ENCODE measurements at places on chromosomes 11 and 22. TPM values are rescaled to one million over a fixed set of nuclear protein-coding genes. Genes with fewer than 3 reads are reported as not detected.

DNA sequence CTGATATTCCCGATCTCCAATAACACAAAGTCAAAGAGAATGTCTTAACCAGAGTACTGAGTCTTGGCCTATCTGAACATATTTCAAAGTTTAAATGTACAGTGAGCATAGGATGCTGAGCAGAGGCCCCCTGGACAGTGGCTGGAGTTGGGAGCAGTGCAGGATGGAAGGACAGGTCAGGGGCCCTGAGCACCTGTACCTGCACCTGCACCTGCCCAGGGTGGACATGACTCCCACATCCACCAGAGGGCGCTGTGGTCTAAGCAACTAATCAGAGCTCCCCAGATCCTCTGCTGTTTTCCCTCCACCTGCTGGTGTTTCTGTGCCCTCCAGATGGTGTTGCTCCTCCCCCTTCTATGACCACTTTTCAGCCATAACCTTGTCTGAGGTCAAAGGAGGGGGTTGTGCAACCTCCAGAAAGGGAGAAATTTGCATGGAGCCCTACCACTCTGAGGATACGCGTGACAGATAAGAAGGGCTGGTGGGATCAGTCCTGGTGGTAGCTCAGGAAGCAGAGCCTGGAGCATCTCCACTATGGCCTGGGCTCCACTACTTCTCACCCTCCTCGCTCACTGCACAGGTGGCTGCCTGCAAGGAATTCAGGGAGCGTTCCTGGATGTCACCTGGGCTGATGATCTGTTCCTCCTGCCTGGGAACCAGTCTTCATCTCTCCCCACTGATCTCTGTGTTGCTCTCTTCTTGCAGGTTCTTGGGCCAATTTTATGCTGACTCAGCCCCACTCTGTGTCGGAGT is 49.1 kb upstream of the VPREB1 start:
- no peak overlapping the region for H3K4me3 ChIP-seq
- peaks cover 70% of the 10 kb centered on the region for H3K27me3 ChIP-seq
- peaks cover 6% of the 10 kb centered on the region for H3K36me3 ChIP-seq
- H3K4me1 ChIP-seq = no peaks in the 10 kb centered on the region
- no peak overlapping the region for H3K27ac ChIP-seq

GRCh38 chr11:128789497-128790150 is 77.5 kb downstream of the KCNJ1 start:
- no peaks in the 10 kb centered on the region for H3K27me3 ChIP-seq
- H3K27ac ChIP-seq = no peak overlapping the region
- no peak for DNase-seq

FUT4 gene
- total RNA-seq = 0.23 TPM

DNA sequence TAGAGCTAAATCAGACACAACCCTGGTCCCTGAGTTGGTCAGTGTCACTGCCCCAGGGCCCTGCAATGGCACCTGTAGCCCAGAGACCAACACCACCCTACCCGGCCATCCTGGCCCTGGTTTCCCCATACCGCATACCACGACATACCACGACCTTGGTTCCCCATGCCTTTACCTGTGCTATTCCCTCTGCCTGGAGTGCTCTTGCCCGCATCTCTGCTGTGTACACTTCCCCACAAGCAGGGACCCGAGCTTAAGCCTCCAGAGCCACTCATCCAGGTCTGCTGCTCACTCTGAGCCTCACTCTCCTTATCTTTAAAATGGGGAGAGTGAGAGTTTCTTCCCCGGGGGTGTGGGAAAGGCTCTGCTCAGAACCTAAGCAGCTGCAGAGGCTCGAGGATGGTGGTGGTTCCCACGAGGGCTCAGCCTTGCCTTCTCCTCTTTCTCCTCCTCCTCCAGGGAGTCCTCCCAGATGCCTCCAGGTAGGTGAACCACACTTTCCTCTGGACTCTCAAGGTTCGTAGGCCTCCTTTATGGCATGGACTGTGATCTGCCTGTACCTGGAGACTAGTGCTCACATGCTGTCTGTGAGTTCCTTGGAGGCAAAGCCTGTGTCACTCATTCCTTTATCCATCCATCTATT is 48.1 kb downstream of the WNT7B start:
- H3K27me3 ChIP-seq = no peaks in the 10 kb centered on the region
- peaks cover 7% of the 10 kb centered on the region for H3K4me1 ChIP-seq

BIRC3 gene
- 124 TPM for total RNA-seq

DNA sequence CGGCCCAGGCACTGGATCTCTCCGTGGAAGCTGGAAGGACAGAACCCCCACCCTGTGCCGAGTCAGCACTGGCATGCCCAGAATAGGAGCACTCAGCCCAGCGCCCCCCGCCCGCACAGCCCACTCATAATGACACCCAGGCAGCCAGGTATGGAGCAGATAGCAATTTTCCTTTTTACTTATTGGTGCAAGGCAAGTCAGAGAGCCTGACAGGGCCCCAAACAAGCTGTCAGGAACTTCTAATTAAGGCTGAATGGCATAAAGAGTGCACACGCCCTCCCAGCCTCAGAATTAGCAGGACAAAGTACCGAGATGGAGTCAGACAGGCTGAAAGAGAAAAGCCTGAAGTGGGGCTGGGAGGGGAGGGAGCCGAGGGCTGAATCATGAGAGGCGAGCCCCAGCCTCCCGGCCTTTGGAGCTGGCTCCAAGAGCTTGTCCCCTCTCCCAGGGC is 76.9 kb downstream of the DSCAML1 start:
- H3K27ac ChIP-seq = no peak overlapping the region
- no peaks in the 10 kb centered on the region for H3K36me3 ChIP-seq
- no peak for DNase-seq
- H3K27me3 ChIP-seq = peaks cover 73% of the 10 kb centered on the region

DNA sequence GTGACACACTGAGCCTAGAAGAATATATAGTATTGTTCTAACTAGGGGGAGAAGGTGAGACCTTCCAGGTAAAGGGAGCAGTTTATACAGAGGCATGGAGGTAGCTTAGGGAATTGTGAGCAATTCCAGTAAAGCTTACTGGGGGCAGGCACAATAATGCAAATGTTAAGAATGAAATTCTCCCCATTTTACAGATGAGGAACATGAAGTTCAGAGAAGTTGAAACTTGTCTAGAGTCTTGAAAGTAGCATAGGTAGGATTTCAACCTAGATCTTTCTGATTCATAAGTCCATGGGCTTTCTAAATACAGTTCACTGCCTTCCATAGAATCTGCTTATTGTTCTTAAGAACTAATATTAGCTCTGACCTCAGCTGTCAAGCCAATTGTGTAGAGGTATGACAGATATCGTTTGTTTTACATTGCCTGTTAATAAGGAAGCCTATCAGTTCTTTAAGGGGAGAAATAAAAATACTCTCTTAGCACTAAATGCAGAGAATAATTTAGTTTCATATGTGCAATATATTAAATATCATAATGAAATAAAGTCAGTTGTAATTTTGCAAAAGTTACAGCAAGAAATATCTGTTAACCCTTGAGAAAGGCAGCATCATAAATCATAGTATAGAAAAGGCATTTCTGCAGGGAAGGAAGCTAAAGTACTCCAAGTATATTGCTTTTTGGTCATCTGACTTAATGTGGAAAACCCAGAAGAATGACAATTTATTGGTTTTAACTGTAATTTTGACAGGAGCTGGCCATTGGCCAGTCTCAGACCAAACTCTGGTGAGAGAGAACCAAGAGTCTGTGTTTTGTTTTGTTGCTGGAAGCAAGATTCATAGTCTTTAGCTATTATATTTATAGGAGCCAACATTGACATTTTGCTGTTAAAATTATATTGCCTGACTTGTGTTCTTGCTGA is 181.8 kb downstream of the UVRAG start:
- H3K4me1 ChIP-seq = no peaks in the 10 kb centered on the region
- DNase-seq = no peak
- H3K27ac ChIP-seq = no peak overlapping the region
- no peak overlapping the region for H3K4me3 ChIP-seq
- no peaks in the 10 kb centered on the region for H3K36me3 ChIP-seq
- H3K27me3 ChIP-seq = no peaks in the 10 kb centered on the region

- H3K36me3 ChIP-seq = no peaks in the 10 kb centered on the region
- H3K4me1 ChIP-seq = peaks cover 5% of the 10 kb centered on the region
- H3K4me3 ChIP-seq = no peak overlapping the region
- H3K27me3 ChIP-seq = no peaks in the 10 kb centered on the region
These were observed 15.6 kb downstream of the PRDM11 start for GRCh38 chr11:45162064-45162375.

CNGA4 gene
- total RNA-seq = not detected

GRCh38 chr11:111312076-111312475 is 13.7 kb downstream of the POU2AF3 start:
- H3K36me3 ChIP-seq = no peaks in the 10 kb centered on the region
- H3K27me3 ChIP-seq = peaks cover 65% of the 10 kb centered on the region

DNA sequence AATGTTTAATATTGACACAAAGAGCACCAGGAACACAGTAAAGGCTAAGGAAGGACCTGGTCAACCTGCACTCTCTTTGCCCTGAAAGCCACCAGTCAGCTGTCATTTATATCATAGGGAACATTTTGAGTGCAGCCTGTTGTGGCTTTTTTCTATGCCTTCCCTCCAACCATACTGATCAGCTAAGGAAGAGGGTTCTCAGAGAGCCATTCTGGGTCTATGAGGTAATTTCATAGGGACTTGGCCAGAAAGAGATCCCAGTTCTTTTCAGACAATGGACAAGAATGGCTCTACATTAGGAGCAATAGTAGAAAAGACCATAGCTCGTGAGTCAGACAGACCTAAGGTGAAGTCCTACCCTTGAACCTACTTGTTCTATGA is 132.8 kb downstream of the CCDC34 start:
- peaks cover 21% of the 10 kb centered on the region for H3K4me1 ChIP-seq
- no peaks in the 10 kb centered on the region for H3K36me3 ChIP-seq
- H3K27ac ChIP-seq = no peak overlapping the region
- H3K27me3 ChIP-seq = no peaks in the 10 kb centered on the region

RPL3 gene
- total RNA-seq = 3,475 TPM

DNA sequence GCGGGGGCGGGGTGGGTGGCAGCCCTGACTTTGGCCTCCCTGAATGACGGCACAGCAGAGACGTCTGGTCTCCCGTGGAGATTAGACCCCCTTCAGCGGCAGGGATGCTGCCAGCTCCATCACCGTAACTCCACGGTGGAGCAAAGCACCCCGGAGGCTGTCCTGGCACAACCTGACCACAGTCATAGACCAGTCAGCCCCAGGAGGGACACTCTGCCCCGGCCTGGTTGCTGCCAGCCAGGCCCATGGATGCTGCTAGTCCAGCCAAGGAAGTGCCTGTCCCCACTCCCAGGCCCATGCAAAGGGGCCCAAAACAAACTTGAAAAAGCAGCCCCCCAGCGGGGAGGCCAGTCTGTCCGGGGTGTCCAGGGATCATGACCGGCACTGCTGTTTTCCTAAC is 11.5 kb upstream of the ANO1 start:
- no peak overlapping the region for H3K4me3 ChIP-seq
- H3K36me3 ChIP-seq = no peaks in the 10 kb centered on the region
- peaks cover 30% of the 10 kb centered on the region for H3K27me3 ChIP-seq
- H3K4me1 ChIP-seq = peaks cover 12% of the 10 kb centered on the region
- H3K27ac ChIP-seq = no peak overlapping the region

GRM5 gene
- not detected for total RNA-seq

- H3K4me1 ChIP-seq = peaks cover 30% of the 10 kb centered on the region
- peaks cover 37% of the 10 kb centered on the region for H3K36me3 ChIP-seq
- no peaks in the 10 kb centered on the region for H3K27me3 ChIP-seq
- H3K27ac ChIP-seq = peak overlapping the region; percentile 92
- H3K4me3 ChIP-seq = peak overlapping the region; percentile 69
- DNase-seq = no peak
These were observed 16.4 kb downstream of the PPM1F start for GRCh38 chr22:21936151-21936775.

DNA sequence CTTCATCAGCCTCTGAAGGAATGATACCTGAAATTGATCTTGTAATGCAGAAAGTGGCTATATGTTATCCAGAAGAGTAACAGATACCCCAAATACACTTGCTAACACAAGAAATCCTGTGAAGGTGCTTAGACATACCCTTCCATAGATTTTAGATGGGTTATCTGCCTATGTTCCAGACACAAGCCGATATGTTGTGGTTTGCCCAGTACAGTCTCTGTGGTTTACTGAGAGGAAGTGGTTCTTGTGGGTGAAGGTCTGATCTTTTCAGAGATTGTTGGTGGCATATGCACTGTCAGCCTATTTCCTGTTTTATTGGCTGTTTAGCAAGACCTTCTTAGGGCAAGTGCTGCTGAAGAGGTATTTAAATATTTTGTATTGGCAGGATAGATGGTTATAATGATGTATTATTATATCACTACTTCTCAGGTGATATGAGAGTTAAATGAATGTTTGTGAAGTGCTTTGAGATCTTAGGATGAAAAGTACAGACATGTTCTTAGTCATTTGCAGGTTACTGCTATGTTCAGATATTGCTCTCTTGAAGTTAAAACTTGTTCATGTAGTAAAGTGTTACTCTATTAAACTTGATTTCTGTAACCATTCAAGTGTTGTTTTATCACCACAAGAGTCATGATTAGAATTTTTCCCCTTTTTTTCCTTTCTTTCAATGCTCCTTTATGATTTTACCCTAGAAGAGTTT is 8.2 kb downstream of the ARHGEF12 start:
- peaks cover 54% of the 10 kb centered on the region for H3K4me1 ChIP-seq
- H3K4me3 ChIP-seq = peak overlapping the region; percentile 21
- H3K27me3 ChIP-seq = no peaks in the 10 kb centered on the region
- no peak overlapping the region for H3K27ac ChIP-seq

KRTAP5-1 gene
- not detected for total RNA-seq

DNA sequence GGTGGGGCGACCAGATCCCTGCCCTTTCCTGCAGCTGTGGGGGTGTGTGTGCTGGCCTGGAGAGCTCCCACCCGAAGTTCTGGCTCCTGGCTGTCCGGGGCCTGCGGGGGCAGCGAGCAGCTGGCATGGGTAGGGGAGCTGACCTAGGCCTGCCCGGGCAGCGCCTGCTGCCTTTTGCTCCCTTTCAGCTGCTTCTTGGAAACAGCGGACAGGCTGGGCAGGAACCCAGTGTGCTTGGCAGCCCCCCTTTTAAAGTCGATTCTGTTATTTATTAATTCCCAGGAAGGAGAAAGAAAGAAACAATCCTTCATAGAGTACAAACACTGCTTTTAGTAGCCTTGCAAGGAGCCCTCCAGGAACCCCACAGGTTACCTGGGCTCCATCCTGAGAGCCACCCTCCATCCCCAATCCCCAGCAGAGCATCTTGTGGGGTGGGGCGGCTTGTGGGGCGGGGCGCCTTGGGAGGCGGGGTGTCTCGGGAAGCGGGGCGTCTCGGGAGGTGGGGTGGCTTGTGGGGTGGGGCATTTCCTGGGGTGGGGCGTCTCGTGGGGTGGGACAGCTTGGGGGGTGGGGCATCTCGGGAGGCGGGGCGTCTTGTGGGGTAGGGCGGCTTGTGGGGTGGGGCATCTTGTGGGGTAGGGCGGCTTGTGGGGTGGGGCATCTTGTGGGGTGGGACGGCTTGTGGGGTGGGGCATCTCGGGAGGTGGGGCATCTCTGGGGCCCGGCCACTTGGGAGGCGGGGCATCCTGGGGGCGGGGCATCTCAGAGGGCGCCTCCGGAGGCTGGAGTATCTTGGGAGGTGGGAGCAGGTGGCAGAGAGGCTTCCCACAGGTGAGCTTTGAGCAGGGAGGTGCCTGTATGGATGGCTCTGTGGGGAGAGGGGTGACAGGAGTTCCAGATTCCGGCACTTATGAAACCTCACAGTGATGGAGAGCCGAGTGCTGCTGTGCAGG is 7.0 kb downstream of the CD81 start:
- H3K36me3 ChIP-seq = peaks cover 8% of the 10 kb centered on the region
- no peaks in the 10 kb centered on the region for H3K27me3 ChIP-seq
- no peak overlapping the region for H3K27ac ChIP-seq
- H3K4me3 ChIP-seq = no peak overlapping the region
- H3K4me1 ChIP-seq = peaks cover 10% of the 10 kb centered on the region
- no peak for DNase-seq
